Omental fat pad (tissue), 4 donors: ENCODE measurements at places on chromosomes 5 and 9. TPM values are rescaled to one million over a fixed set of nuclear protein-coding genes. Genes with fewer than 3 reads are reported as not detected.

DNA sequence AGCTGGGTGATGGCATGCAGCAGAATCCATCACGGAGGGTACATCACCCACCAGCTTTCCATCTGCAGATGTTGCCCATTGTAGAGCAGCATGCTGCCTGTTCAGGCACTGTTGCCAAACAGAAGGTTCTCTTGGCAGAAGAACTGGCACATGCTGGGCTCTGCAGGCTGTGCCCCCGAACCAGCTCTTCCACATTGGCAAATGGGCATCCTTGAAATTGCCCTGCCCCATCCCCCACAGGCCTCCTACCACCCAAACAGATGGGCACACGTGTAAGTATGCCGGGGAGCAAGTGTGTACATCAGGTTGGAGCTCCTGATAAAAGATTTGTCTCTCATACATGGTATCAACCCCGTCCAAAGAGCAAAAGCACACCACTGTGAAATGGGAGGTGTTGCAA is 220.3 kb upstream of the TAS2R1 start:
- no peak for DNase-seq

- DNase-seq, result no peak
These were observed 35.1 kb upstream of the ADRB2 start for GRCh38 chr5:148791334-148791667.

SPINK6 gene
- not detected for total RNA-seq

TJP2 gene
- 221 TPM for total RNA-seq

DNA sequence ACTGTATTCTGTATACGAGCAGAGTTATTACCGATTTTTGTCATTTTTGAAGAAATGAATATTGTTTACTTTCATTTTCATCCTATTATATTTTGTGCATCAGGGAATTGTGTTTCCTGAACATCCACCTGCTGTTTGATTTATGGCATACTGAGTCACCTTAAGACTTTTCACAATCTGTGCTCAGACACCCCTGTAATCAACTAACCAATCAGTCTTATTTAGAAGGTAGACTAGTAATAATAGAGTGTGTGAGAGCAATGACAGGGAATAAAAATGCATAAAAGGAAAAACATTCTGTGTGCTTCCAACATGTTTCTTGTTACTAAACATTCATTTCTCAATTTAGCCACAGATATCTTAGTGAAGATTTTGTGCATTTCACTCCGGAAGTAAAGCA is 1413.6 kb upstream of the ACO1 start:
- DNase-seq, result no peak

DNA sequence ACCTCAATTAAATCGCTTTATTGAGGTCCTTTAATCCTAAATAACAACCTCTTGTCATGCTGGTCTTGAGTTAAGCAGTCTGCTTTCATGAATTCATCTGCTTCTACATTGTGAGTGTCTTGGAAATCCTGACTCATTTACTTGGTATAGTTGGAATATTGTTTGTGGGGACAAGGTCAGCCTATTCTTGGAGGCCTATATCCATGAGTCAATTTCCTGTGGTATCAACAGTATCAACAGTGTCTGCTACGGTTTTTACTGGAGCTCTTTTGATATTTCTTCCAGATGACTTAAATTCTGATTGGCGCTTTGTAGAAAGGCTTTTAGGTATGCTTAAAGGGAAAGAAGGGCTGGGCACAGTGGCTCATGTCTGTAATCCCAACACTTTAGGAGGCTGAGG is 71.2 kb upstream of the PARP8 start:
- no peak for DNase-seq

- DNase-seq, result no peak
These were observed 15.8 kb downstream of the UBE2QL1 start for GRCh38 chr5:6464441-6464840.

GRCh38 chr5:82676661-82677060 is 398.5 kb upstream of the RPS23 start:
- DNase-seq, result no peak
